Uterus (tissue), 4 donors: ENCODE measurements at places on chromosomes 2 and 18. TPM values are rescaled to one million over a fixed set of nuclear protein-coding genes. Genes with fewer than 3 reads are reported as not detected.
A peak's percentile ranks its signal among the peaks of the same experiment; 100 is the strongest.

- no peaks in the 10 kb centered on the region for H3K4me1 ChIP-seq
- no peak for DNase-seq
- H3K4me3 ChIP-seq = no peak overlapping the region
- H3K27ac ChIP-seq = peak overlapping the region; percentile 56
- H3K36me3 ChIP-seq = no peaks in the 10 kb centered on the region
- H3K27me3 ChIP-seq = no peaks in the 10 kb centered on the region
Observed at GRCh38 chr18:23716516-23716915, 27.3 kb downstream of the LAMA3 start.

GRCh38 chr2:98909317-98910211 lies 26.5 kb downstream of the CRACDL start:
- no peak overlapping the region for H3K4me3 ChIP-seq
- no peaks in the 10 kb centered on the region for H3K36me3 ChIP-seq
- DNase-seq = no peak

- H3K4me1 ChIP-seq = no peaks in the 10 kb centered on the region
- H3K36me3 ChIP-seq = no peaks in the 10 kb centered on the region
- no peak overlapping the region for H3K27ac ChIP-seq
- H3K4me3 ChIP-seq = no peak overlapping the region
Observed at GRCh38 chr2:220162320-220162719, 534.9 kb downstream of the SLC4A3 start.

- H3K27me3 ChIP-seq = no peaks in the 10 kb centered on the region
- no peaks in the 10 kb centered on the region for H3K4me1 ChIP-seq
- H3K4me3 ChIP-seq = no peak overlapping the region
- DNase-seq = no peak
Observed at GRCh38 chr18:57475903-57476302, 40.7 kb downstream of the ONECUT2 start.

GRCh38 chr2:129922571-129923264 lies 56.7 kb upstream of the RAB6C start:
- no peak overlapping the region for H3K27ac ChIP-seq
- H3K4me1 ChIP-seq = no peaks in the 10 kb centered on the region
- H3K27me3 ChIP-seq = peaks cover 11% of the 10 kb centered on the region
- no peak overlapping the region for H3K4me3 ChIP-seq
- no peak for DNase-seq

The CCDC102B gene
- not detected for total RNA-seq

The PLA2R1 gene
- 25.4 TPM for total RNA-seq

The CIAO1 gene
- 76.5 TPM for total RNA-seq

The SERPINB13 gene
- total RNA-seq = not detected
